IMR-90 (cell line): ENCODE measurements at places on chromosomes 6 and 20.

DNA sequence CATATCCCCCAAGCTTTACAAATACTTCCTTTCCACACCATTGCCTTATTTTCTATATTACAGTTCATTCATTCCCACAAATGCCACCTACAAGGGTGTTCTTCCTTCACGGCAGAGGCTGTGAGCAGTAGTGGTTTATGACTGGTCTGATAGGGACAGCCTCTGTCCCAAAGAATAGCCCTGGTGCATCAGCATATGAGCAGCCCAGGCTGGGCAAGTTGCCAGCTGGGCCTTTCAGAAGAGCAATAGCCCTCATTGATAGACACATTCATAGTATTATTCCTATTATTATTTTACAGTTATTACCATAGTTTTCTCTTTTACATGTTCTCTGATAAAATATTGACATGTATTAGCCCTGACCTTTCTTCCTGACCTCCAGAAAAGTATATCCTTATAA lies 149.9 kb downstream of the MMS22L start:
- no peak for DNase-seq

DNA sequence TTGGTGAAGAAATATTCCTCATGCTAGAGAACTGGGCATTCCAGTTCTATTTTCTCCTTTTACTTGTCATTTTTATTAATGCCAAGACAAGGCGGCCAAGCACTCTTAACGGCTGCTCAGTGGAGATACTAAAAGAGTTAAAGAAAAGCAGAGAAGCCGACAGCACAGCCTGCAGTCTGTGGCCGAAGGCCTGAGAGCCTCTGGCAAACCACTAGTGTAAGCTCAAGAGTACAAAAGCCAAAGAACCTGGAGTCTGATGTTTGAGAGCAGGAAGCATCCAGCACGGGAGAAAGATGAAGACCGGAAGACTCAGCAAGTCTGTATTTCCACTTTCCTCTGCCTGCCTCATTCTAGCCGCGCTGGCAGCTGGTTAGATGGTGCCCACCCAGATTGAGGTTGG lies 167.1 kb upstream of the FUT9 start:
- no peak for DNase-seq

GRCh38 chr20:3430376-3431069 lies 23.1 kb upstream of the DNAAF9 start:
- no peak for DNase-seq

GRCh38 chr6:108940741-108941140 lies 92.5 kb downstream of the ARMC2 start:
- DNase-seq = no peak

- DNase-seq = no peak
Observed at GRCh38 chr20:34292496-34292895, 10.7 kb downstream of the AHCY start.

- no peak for DNase-seq
Observed at GRCh38 chr6:121743691-121744090, 308.2 kb downstream of the GJA1 start.

- no peak for DNase-seq
Observed at GRCh38 chr6:37008484-37009465, 3.3 kb downstream of the FGD2 start.

- DNase-seq = peak; percentile 68
Observed at GRCh38 chr6:33276864-33277662, at the start of gene B3GALT4. Gene B3GALT4 (plus strand): TSS chr6:33277123. CDS start chr6:33277420, 297 bp downstream.

DNA sequence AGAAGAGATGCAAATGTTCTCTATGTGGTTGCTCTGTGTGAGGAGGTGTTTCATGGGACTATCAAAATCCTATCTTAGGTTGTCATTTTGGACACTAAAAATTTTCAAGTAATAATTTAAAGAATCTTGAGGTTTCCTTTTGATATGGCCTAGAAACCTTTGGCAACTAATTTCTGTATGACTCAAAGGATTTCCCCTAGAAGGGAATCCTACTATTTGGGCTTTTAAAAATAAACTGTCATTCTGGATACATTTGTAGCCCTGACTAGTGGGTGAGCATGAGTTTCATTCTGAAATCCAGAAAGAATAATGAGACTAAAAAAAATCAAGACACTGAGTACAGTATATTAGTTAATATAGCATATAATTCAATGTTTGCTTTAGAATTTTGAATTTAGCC lies 25.5 kb upstream of the RAB23 start:
- peak; percentile 72 for DNase-seq

DNA sequence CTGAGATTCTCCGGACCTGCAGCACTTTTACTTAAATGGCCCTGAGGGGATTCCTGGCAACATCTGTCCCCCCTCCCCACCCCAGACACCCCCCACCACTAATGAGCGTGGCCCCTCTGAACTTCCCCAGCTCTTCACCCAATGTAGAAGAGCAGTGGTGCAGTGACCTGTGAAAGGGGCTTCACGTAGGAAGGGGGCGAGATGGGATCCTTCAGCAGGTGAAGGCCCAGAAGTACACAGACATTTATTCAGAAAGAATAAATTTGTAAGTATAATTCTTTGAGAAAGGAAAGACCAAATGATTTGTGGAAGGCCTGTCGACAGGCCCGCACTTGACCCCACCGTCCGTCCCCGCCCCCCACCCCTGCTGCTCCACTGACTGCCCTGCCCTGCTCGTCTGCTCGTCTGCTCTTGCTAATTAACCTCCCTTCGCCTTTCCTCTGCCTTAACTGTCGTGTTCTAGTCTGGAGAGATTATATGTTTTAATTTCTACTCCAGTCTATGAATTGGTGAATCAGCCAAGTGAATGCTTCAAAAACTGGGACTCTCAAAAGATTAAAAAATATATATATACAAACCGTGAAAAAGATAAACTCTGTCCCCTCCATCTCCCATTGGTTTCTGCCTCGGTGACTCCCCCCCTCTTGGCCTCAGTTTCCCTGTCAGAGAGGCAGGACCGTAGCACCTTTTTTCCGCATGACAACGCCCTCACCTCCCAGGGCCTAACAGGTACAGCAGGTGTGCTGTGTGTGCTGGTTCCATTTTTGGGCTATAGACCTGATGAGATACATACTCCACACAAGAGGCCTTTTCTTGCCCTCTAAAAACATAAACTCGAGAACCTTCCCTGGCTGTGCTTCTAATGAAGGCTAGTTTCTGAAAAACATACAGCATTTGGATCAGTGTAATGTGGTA lies 49.2 kb downstream of the GNAS start:
- DNase-seq = no peak

DNA sequence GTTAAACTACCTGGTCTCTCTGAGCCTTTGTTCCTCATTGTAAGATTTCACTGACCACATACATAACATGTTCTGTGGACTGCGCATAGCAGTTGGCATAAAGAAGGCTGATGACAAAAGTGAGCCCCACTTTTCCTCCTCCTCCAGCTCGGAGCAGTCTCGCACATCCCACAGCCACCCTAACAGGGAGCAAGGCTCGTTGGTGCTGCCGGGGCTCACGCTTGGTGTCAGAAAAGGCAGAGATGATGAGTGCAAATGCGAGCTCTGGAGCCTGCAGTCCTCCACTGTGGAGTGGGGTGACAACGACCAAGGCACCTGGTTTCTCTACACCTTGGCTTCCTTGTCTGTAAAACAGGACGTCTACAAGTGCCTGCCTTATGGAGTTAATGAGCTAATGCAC lies 9.7 kb downstream of the TGM3 start:
- DNase-seq = no peak

- no peak for DNase-seq
Observed at GRCh38 chr20:48266571-48266970, 481.3 kb upstream of the SULF2 start.

DNA sequence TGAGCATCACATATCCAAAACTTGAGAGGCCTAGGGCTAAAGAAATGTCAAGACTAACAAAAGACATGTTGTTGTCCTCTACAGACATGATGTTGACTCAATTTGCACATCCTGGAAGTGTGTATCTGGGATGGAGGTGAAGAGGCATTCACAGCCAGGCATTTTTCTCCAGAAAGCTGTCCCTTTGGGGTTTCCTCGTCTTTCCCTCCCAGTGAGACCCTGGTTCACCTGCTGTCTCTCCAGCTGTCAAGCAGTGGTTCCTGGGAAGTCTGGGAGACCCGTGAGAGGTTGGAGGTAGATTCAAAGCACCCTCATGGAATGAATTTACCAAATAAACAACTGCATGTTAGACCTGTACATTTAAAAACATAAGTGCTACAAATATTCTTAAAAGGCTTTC lies 32.1 kb downstream of the BACH2 start:
- no peak for DNase-seq

DNA sequence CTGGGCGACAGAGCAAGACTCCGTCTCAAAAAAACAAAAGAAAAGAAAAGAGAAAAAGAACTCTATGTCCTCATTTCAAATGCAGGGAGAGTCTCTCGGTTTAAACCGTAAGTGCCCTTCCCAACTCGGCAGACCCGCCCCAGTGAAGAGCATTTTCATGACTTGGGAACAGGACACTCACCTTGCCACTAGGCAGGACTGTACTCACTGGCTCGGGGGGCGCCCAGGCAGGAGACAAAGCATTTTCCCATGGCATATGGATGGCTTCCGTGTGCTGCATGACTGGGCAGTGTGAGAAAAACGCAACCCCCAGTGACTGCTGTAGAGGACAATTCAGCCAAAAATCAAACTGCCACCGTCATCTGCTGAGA lies 23.7 kb upstream of the MRGBP start:
- DNase-seq = no peak

DNA sequence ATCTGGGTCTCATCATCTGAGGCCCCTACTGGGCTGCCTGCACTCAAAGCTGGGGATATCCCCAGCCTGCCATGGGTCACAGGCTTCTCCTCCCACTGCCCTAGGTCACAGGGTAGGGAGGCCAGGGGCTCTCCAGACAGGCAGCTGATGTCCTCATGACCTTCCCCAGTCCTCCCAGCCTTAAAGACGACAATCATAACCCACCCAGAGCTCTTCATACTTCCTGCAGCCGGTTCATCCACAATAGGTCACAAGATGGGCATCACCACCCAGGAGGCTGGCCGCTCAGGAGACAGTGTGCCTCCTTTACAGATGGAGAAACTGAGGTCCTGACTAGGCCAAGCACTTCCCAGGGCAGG lies 15.2 kb downstream of the TFEB start:
- no peak for DNase-seq

DNA sequence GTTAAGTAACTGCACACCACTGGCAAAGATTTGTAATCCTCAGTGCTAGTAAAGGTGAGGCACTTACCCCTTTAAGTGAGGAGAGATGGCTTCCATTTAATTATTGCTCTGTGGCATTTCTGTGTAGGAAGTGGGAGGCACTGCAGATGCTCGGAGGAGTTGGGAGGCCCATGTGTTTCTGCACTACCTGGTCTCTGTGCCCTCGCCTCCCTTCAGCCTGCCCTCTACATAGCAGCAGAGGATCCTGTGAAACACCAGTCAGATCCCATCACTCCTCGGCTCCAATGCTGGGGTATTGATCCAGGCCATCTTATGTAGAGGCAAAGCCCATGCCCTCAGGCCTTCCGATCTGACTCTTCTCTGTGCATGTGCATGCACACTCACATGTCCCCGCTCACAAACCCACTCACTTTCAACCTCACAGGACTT lies 67.0 kb downstream of the SLX4IP start:
- no peak for DNase-seq

- DNase-seq = no peak
Observed at GRCh38 chr6:50076431-50076830, 26.7 kb upstream of the DEFB112 start.

DNA sequence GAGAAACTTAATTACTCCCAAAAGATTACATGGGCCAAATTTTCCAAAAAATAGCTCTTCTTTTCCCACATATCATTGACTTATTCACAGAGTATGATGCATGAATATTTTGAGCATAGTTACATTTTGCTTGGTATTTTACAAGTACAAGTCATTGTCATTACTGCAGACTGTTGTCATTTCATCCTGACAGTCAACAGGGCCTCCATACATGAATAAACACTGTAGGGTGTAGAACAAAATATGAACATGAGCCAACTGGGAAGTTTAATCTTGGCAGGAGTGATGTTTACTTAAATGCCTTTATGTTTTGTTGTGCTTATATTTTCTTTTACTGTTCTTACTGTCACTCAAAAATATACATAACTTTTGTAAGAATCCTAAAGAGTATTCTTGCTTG lies 340.7 kb downstream of the ADGRB3 start:
- no peak for DNase-seq

GRCh38 chr20:63100926-63101699 lies 94.3 kb upstream of the BHLHE23 start:
- DNase-seq = no peak
